ENCODE measurements at places on chromosomes 1 and 21.

DNA sequence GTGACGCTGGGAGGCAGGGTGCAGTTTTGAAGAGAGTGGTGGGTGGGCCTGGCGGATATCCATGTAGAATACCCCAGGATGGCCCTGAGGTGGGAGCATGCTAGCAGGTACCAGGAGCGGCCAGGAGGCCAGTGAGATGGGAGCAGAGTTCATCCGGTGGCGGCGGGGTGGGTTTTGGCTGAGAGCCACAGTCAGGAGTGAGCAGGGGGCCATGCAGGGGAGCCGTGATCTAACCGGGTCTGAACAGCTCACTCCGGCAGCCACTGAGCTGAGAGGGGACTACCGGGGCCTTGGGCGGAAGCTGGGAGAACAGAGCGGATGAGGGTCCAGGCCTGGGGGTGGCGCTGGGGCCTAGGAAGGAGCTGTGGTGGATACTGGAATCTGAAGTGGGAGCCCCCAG, 47.6 kb upstream of the LRP8 start:
- DNase-seq, result no peak

GRCh38 chr1:61255358-61255703, 173.0 kb downstream of the NFIA start:
- DNase-seq, result no peak

- no peak for DNase-seq
Observed at GRCh38 chr1:54814126-54814498, 13.0 kb upstream of the TTC22 start.

GRCh38 chr1:81226603-81226928, 574.2 kb upstream of the ADGRL2 start:
- no peak for DNase-seq

GRCh38 chr21:33069994-33070743, at the start of gene OLIG1:
Gene OLIG1 (plus strand): TSS chr21:33070141. CDS start chr21:33070247, 106 bp downstream.
- peak; percentile 55 for DNase-seq

DNA sequence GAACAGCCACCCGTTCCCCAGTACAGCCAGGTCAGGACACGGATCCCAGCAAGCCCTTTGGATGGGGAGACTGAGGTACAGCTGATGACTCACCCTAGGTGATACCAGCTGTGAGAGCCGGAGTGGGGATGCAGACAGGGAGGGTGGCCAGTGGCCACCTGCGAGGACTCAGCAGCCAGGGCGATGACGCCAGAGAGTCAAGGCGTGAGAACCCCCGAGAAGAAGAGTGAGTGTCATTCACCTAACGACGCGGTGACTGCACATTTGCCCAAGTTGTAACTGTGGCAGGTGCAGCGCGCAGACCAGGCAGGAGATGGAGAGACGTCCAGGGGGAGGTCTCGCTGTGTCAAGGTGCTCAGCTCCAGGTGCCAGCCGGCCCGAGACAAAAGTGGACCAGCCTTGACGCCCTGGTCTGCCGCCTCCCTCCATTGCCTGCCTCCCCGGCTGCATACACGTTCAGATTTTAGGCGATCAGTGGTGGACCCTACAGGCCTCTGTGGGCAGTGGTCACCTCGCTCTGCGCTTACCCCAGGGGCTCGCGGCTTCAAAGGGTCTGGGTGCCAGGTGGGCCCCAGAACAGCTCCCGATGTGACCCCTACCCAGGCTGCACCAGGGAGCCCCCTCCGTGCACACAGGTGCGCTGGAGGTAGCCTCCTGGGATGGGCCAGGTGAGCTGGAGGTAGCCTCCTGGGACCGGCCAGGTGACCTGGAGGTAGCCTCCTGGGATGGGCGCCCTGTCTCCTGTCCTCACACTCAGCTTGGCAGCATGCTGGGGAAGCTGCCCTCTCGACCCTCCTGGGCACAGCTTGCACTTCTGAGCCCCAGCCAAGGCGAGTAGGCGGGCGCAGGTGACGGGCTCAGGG, 11.9 kb downstream of the LRRC3 start:
- DNase-seq, result no peak

DNA sequence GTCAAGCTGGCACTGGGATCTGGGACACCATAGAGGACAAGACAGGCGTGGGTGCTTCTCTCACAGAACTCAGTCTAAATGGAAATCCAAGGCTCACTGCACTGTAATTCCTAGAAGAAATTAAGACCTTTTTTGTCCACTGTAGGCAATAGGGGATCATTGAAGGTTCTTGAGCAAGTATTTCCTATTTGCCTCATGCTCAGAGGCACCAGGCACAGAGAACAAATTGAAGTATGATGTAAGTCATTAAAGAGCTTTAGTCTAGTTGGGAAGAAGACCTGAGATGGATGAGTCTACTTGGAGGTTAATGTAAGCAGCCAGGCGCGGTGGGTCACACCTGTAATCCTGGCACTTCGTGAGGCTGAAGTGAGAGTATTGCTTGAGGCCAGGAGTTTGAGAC, 34.6 kb downstream of the EIF2D start:
- no peak for DNase-seq

DNA sequence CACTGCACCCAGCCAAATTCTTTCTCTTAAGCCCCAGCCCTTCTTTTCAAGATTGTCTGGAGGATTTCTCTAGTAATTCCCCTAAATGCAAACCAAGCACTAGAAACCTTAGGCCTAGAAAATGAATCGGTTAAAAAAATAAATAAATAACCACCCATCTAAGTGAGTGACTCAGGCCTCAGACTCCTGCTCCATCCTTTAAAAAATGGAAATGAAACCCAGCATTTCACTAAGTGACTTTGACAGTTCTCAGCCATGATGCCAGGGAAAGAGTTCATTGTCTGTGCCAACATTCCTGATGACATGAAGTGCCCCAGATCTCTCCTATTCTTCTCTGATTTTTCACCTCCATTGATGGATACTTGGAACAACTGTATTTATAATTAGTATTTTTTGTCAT, 415.2 kb upstream of the DAB1 start:
- DNase-seq, result no peak

DNA sequence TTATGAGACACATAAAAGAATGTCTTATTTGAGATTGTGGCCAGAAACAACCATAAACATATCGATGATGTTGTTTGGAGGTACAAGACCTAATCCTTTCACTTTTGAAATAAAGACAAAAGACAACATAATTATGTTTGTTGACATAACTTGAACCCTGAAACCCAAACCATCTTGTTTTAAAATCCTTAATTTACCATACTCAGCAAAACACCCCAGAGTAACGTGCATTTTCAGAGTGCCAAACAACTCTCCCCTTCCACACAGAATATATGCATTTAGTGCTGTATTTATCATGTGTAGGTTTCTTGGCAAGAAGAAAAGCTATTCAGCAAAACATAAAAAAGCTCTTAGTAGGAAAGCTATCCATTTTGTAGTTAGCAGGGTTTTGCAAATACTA, 17.5 kb downstream of the SIM2 start:
- no peak for DNase-seq

DNA sequence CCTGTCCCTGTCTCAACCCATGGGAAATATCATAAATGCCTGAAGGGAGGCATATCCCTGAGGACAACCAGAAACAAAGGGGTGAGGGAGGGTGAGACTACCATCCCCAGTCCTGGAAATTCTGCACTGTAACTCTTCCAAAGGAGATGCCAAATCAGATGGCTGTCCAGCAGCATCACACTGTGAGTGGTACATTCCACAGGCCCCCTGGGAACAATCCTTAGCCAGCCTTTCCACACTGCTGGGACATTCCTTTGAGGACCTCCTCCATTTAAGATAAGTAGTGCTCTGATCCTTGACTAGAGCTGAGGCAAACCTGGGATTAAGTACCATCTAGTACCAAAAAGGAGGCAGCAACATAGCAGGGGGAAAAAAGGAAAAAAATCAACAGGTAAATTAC, 10.7 kb downstream of the IVL start:
- DNase-seq, result no peak

GRCh38 chr1:55060133-55060999, 21.0 kb downstream of the PCSK9 start:
- no peak for DNase-seq

- DNase-seq, result no peak
Observed at GRCh38 chr1:172756024-172756423, 97.1 kb downstream of the FASLG start.

DNA sequence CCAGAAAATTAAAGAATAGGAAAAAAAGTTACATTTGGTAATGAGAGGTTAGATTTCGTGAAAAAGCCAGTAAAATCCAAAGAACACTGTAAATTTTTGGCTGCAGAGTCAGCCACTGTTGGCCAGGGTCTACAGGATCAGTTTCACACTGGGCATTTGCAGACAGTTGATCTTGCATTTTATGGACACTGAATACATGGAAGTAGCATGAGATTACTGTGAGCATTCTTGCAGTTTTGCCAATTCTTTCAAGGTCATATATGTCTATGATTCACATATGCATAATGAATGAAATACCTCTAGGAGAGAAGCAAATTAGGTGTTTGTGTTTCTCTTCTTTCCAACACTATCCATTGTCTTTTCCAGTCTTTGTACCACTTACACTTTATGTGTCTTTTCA, 200.8 kb upstream of the DPYD start:
- DNase-seq, result no peak

- no peak for DNase-seq
Observed at GRCh38 chr1:203048086-203048485, 21.8 kb downstream of the PPFIA4 start.

DNA sequence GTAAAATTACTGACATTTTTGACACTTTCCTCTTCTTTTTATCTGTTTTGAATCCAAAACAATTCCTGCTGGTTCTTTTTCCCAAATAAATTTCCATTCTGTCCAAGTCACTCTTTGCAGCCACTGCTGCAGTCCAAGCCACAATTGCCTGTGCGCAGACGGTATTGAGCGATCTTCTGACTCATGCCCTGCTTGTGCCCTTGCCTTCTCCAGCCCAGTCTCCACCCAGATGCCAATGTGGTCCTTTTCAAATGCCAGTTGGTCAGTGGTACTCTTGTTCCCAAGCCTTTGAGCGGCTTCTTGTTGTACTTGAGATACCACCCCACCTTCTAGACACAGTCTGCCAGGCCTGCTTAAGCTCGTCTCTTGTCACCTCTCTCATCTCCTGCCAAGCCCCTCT, 78.9 kb downstream of the CAMTA1 start:
- DNase-seq, result no peak

GRCh38 chr1:26053718-26054560, 8.0 kb upstream of the SLC30A2 start:
- no peak for DNase-seq

DNA sequence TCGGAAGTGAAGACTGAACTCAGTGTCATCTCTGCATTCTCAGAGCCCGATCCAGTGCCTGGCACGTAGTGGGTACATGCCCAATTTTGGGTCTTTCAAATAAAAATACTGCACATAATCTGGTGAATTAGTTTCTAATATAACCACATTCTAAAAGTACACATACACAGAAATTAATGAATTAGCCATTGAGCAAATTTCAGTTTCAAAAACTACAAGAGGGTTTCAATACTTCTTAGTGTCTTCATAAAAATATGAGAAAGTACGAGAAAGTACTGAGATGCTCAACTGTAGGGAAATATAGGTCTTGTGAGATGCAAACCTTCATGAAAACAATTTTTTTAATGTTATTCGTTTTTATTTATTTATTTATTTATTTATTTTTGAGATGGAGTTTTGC, 86.9 kb downstream of the SMYD2 start:
- DNase-seq, result no peak

GRCh38 chr1:180572760-180573159, 14.0 kb downstream of the OVAAL start:
- no peak for DNase-seq
